OCI-LY7 (cell line): ENCODE measurements at places on chromosomes 2 and 18. TPM values are rescaled to one million over a fixed set of nuclear protein-coding genes. Genes with fewer than 3 reads are reported as not detected.

DNA sequence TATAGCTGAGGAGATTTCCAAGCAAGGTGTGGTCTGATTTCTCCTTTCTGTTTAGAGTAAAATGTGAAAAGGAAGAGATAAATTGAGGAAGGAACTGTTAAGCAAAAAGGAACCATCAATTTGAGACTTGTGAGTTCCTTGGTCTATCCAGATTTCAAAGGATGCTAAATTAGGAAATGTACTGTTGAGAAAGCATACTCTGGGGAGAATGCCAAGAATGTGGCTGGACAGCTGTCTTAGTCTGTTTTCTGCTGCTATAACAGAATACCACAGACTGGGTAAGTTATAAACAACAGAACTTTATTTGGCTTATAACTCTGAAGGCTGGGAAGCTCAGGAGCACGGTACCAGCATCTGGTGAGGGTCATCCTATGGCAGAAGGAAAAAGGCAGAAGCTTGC lies 1097.2 kb downstream of the TDRD15 start:
- DNase-seq = no peak

Gene RNF103
- total RNA-seq = 17.2 and 18.4 TPM in 2 replicates

Gene AFF3
- 131 and 162 TPM in 2 replicates for total RNA-seq

Gene AKAIN1
- total RNA-seq = not detected in 2 replicates

DNA sequence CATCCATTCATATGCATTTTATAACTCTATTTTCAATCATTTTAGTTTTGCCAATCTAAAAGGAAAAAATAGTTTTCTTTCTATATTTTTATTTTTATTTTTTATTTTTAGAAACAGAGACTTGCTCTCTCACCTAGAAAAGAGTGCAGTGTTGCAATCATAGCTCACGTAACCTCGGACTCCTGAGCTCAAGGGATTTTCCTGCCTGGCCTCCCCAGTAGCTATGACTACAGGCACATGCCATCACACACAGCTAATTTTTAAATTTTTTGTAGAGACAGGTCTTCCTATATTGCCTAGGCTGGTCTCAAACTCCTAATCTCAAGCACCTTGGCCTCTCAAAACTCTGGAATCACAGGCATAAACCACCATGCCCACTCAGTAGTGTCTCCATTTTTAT lies 125.5 kb upstream of the XIRP2 start:
- no peak for DNase-seq

Gene GAREM2
- 0.11 TPM in 1 of 2 replicates, not detected in the other for total RNA-seq

GRCh38 chr2:233236820-233237589 lies 14.5 kb upstream of the ATG16L1 start:
- DNase-seq = no peak

Gene DYNAP
- total RNA-seq = not detected in 2 replicates

DNA sequence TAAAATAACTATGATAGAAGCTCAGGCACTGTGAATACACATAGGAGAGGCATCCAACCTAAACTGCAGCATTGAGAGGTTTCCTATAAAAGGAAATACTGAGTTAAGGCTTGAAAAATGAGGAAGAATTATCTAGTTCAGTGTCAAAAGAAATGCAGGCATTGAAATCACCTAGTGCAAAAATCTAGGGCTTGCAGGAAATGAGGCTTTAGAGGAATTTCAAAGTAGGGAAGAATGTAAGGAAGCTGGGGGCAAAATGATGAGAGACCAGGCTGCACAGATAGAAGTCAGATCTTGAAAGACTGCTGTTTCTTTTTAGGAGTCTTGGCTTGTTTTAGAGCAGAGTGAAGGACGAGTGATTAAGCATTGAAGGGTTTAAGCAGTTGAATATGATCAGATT lies 28.1 kb upstream of the SCYGR2 start:
- no peak for DNase-seq

DNA sequence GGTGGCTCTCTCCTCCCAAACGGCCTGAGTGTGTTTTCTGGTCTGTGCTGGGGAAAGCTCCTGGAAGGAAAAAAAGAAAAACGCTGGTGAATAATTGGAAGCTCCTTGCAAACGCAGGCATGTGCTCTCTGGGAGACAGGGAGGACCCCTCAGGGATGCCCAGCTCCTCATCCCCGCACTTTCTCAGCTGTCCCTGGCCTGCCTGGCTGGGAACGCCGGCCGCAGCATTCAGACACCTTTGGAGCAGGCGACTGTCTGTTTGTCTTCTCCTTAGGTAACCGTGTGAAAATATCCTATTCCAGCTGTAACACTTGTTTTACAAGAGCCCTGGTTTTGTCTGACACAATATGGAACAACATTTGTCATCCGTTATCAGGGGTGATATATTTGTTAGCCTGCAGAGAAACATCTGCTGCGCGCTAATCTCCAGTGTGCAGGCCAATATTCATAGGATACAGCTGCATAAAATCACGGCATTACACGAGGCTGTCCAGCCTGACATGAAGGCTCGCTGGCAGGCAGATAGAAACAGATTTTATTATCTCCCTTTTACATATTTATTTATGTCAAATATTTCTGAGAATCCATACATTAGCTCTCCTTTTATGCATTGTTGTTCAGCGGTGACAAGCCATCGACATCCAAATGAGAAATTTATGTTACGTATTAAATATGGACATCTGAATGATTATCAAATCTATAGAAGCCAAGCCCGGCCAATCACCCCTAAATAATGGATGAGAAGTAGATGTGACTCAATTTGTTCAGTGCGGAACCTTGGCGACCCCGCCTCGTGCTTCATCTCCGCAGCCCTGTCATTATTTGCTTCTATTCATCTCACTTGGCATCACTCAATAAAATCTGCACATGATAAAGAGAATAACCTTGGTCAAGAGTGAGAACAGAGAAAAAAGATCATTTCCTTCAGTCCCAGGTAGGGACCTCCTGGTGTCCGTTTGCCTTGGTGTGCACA lies 675.1 kb upstream of the SALL3 start:
- DNase-seq = no peak

GRCh38 chr2:231455222-231455621 lies 9.1 kb downstream of the NCL start:
- no peak for DNase-seq

Gene MALL
- total RNA-seq = not detected in 2 replicates

DNA sequence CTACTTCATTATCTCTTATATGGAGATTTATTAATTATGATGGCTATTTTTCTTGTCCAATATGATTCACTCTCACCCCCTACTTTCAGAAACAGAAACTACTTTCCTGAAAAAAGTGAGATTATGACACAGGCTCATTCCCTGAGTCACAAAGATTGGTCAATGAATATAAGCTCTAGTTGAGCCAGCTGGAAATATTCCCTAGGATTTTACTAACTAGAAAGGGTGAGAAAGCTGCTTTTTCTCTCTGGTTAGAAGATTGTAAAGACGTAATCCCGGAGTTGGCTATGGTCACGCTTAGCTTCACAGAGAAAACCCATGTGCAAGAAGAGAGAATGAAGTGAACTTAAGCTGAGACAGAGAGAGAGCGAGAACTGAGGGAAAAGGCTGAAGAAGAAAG lies 223.7 kb upstream of the SMAD7 start:
- no peak for DNase-seq

DNA sequence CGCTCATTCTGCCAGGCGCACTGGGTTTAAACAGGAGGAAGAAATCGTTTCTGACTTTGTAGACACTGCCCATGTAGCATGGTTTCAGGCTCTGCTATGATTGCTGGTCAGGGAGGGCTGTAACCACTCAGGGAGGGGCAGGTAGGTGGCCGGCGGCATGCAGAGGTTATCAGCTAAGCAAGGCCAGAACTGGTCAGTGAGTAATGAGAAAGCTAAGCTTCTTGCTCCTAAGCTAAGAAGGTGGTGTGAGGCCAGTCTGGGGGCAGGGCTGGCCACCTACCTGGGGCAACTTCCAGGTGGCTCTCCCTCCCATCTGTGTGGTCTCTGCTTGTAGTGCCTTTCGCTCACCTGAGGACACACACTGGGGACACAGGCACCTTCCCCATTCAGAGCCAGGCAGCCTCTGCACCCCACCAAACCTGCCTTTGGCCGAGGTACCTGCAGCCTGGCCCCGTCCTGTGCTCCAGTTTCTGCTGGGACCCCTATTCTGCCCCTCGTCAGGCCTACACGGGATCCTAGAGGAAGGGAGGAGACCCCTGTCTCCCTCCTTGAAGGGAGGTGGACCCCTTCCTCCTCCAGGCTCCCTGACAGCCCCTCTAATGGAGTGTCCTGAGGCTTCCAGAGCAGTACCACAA lies 195.9 kb downstream of the SEPTIN10 start:
- no peak for DNase-seq

GRCh38 chr2:143088388-143088787 lies 40.8 kb upstream of the ARHGAP15 start:
- no peak for DNase-seq

DNA sequence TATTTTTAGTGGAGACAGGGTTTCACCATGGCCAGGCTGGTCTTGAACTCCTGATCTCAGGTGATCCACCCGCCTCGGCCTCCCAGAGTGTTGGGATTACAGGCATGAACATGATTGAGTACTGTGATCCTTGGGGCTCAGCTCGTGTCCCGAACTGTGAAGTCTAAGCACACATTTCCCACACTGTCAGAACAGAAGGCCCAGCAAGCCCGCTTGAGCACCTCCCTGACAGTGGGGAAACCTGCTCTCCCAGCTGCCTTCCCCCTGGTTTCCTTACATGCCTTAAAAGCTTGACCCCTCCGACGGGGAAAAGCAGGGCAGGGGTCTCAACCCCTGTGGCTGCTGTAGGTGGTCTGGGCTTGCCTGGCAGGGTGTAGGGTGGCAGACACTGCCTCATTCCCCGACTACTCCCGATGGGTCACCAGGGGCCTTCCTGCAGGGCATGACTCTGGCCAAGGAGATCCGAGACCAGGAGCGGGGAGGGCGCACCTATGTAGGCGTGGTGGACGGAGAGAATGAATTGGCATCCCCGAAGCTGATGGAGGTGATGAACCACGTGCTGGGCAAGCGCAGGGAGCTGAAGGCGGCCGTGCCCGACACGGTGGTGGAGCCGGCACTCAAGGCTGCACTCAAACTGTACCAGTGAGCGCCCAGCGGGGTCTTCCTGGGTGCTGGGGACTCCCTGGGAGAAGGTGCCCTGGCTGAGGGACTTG lies 10.1 kb downstream of the VIL1 start:
- DNase-seq = no peak

GRCh38 chr18:59729781-59730180 lies 32.6 kb upstream of the CCBE1 start:
- DNase-seq = no peak

DNA sequence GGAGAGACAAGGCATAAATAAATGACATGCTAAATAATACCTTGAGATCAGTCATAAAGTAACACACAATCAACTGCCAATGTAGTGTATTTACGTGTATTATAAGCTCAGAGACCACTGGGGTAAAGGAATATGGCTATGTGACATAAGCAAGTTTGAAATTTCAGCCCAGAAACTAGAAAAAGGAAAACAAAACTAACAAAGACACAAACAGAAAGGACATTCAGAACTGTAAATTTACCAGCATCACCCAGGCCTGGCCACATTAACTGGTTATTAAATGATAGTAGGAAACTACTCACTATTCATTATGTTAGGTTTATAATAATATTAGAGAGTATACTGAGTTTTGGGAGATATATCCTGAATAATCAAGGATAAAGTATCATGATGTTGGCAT lies 98.8 kb downstream of the METTL8 start:
- DNase-seq = no peak

GRCh38 chr2:58266211-58266610 lies 25.1 kb upstream of the FANCL start:
- DNase-seq = no peak

DNA sequence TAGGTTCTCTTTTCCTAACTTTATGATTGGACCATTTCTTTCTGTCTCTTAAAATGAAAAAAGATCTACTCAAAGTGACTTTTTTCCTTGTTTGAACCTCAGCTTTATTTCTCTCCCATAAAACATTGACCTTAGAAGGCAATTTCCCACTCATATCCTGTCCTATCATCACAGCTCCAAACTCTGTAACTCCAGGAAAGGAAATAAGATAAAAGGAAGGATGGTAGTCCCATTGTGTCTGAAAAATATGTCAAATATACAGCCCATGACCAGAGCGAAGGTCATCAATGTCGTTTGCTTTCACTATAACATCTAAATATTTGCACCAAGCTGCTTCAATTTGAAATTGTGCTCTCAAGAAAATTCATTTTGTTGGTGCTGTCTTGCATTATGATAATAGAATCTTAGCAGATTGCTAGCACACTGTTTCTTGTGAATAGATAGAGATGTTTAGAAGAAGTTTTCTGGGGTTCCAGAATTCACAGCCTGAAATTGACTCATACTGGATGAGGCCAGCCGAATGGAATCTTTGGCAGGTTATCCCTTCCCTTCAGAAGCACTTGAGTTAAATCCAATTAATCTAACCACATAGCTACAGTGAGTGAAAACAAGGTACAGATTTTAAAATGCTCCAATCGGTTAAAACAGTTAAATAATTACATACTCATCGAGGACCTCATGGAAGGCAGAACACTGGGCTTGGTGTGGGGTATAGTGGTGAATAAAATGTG lies 95.1 kb downstream of the CRIM1 start:
- no peak for DNase-seq

- peak; percentile 30 for DNase-seq
These were observed 50.0 kb downstream of the CPO start for GRCh38 chr2:206989311-206989710.

GRCh38 chr2:141639809-141640208 lies 491.0 kb downstream of the LRP1B start:
- no peak for DNase-seq

DNA sequence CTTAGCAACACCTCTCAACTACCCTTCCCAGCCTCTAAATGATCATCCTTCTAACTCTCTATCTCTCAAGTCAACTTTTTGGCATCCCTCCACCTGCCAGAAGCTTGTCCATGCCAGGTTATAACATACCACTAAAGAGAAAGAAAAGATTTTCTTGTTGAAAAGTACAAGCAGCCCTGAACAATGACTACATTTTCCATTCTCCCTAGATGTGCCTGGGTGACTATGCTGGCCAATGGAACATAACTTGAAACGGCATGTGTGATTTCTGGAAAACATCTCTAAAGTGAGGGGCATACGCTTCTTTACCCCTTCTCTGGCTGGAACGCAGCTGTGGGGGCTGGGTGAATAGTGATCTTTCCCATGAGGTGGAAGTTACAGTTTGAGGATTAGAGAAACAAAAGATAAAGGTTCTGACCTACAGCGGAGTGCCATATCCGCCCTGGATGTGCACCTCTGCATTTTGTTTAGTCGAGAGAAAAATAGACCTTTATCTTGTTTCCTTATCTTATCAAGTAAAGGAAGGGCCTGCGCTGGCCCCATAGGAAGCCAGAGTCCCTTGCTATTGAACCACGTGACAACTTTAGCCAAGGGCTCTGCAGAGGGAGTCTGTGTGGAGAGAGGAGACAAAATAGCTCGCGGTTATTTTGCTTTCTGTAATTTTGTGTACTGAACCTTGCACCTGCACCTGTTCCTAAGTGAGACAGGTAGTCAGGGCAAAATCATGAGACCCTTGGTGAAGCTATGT lies 436.8 kb downstream of the TGIF1 start:
- DNase-seq = peak; percentile 30

GRCh38 chr2:195898505-195899191 lies 170.0 kb downstream of the DNAH7 start:
- DNase-seq = no peak

GRCh38 chr2:113765276-113765675 lies 8.8 kb upstream of the SLC35F5 start:
- no peak for DNase-seq

Gene SPRED2
- 41.9 and 49.1 TPM in 2 replicates for total RNA-seq
